ENCODE measurements at places on chromosomes 6 and 20.

GRCh38 chr20:23332467-23332866 lies 18.1 kb upstream of the NXT1 start:
- no peak for DNase-seq

- no peak for DNase-seq
Observed at GRCh38 chr20:11453430-11453829, 464.3 kb upstream of the BTBD3 start.

DNA sequence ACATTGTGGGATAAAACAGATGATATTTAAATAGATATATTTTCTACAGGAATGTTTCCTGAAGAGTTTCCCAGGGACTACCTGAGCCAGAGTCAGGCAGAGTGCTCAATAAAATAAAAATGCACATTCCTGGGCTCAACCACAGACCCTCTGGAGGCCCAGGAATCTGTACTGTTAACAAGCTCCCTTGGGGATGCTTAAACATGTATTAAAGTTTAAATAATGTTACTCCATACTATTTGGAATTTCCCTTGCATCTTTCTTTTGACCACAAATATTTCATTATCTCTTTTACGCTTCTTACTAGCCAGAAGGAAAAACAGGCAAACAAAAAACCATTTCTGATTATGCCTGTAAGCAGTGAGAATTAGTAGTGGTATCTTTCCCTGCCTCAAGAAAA lies 42.3 kb downstream of the GPR63 start:
- no peak for DNase-seq

- DNase-seq = peak; percentile 91
Observed at GRCh38 chr6:43776115-43776798, 6.2 kb downstream of the VEGFA start.

DNA sequence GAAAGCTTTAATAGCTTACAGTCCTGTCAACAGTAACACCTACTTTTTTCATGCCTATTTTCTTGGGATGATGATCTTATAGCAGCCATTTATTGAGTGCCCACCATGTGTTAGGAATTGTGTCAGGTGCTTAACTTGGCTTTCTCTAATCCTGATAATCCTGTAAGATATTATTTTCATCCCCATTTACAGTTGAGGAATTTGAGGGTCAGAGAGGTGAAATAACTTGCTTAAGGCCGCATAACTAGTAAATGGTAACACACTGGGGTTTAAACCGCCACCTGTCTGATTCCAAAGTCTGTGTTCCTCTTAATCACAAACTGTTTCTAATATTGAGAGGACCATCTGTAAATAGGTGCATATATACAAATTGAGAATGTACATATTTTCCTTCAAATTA lies 55.5 kb downstream of the NCOA3 start:
- DNase-seq = no peak

GRCh38 chr6:57174511-57174907 lies 2.4 kb downstream of the BAG2 start:
- DNase-seq = no peak

GRCh38 chr6:78268591-78269452 lies 598.5 kb upstream of the IRAK1BP1 start:
- no peak for DNase-seq

GRCh38 chr6:57421503-57421902 lies 104.1 kb downstream of the PRIM2 start:
- no peak for DNase-seq

- no peak for DNase-seq
Observed at GRCh38 chr6:88881451-88881850, 82.0 kb downstream of the RNGTT start.

- no peak for DNase-seq
Observed at GRCh38 chr6:168582571-168582981, 141.6 kb downstream of the SMOC2 start.

DNA sequence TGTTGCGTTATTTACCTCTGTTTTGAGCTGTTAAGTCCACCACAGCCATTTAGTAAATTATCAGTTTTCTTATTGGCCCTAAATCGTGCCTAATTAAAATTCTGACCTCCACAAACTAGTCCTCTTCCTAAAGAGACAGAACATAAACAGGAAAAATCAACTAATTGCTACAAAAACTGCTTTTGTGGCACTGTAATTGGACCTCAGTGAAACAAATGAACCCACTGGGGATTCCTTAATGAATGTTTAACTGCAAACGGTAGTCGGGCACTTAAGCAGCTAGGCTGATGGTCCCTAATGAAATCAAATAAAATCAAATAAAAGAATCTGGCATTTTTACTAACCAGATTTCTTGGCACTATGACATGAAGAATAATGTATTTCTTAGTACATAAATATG lies 513.4 kb upstream of the SLC35B3 start:
- DNase-seq = no peak

Measured in hematopoietic multipotent progenitor cell treated with erythropoietin and hydrocortisone succinate and interleukin-3 and kit ligand, for 15 days (in vitro differentiated cells).